ENCODE measurements at places on chromosomes 12 and 14. TPM values are rescaled to one million over a fixed set of nuclear protein-coding genes. Genes with fewer than 3 reads are reported as not detected.

Gene KRT83
- total RNA-seq: not detected

Gene EEF1AKMT3
- 8.4 TPM for total RNA-seq

Gene DTD2
- 13.9 TPM for total RNA-seq

Gene SOCS4
- 31.5 TPM for total RNA-seq

Gene CRIP2
- total RNA-seq: 71.8 TPM

Gene ANKRD33
- not detected for total RNA-seq

Gene KLHL33
- total RNA-seq: not detected

Gene FAM90A1
- total RNA-seq: 0.50 TPM

Gene EVL
- total RNA-seq: 33.5 TPM

Gene HOXC9
- 0.54 TPM for total RNA-seq

Gene TSPAN9
- total RNA-seq: 6.0 TPM

Gene CABP1
- total RNA-seq: 0.14 TPM

DNA sequence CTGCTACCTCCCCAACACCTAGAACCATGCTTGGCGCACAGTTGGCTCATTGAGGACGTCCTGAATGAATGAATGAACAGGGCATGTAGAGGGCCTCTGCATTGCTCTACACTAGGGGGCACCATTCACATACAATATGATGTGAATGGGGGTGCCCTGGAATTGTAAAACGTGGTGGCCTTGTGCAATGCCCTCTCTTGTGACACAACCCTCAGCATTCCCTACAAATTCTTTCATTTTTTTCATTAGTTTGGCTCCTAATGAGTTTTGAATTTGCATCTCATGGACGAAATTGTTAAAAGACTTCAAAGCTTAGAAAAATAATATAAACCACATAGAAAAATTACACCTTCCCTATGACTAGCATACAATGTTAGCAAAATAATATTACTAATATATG lies 2.3 kb upstream of the DIO2 start:
- peak; percentile 61 for DNase-seq

GRCh38 chr12:51028126-51028812 lies 2.1 kb upstream of the SLC11A2 start:
- peak; percentile 46 for DNase-seq

GRCh38 chr12:21169878-21170472 lies 39.0 kb downstream of the SLCO1B1 start:
- DNase-seq: peak; percentile 68

- DNase-seq: no peak
Measured at GRCh38 chr12:69046363-69046762, 113.4 kb upstream of the CPM start.

- no peak for DNase-seq
Measured at GRCh38 chr14:51455041-51455835, 196.5 kb upstream of the FRMD6 start.

GRCh38 chr14:63051301-63051700 lies 6.0 kb upstream of the KCNH5 start:
- DNase-seq: no peak

- peak; percentile 29 for DNase-seq
Measured at GRCh38 chr14:69695322-69696203, 71.4 kb upstream of the SRSF5 start.

DNA sequence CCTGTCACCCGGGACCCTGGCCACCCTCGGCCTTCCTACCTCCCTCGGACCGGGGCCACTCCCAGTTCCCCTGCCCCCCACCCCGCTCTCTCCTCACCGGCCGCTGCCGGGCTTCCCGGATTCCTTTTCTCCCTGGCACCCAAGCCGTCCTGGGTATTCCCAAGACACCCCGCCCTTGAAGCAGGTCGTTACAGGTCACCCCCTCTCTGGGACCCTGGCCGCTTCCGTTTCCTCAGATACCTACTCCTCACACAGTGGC lies 493 bp downstream of the NUMB start:
- peak; percentile 38 for DNase-seq

DNA sequence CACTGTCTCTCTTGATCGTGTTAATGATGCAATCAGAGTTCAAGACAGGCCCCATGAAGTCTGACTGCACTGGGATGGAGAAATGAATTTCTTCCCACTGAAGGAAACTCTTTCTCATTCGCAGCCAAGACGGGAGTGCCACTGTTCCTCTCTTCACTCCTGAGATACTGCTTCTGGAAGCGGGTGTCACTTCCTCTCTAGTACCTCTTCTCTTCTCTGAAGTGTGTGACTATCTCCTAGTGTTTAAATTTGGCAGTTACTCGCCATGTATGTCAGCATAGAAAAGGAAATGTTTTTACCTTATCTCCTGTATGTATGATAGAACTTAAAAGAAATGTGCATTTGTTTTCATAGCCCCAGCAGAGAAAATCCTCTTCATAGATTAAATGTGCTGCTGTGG lies 215.2 kb downstream of the ANO6 start:
- DNase-seq: no peak

- DNase-seq: no peak
Measured at GRCh38 chr14:72305561-72305960, 373.3 kb downstream of the RGS6 start.

- no peak for DNase-seq
Measured at GRCh38 chr14:64117671-64118402, 176.3 kb downstream of the ESR2 start.

DNA sequence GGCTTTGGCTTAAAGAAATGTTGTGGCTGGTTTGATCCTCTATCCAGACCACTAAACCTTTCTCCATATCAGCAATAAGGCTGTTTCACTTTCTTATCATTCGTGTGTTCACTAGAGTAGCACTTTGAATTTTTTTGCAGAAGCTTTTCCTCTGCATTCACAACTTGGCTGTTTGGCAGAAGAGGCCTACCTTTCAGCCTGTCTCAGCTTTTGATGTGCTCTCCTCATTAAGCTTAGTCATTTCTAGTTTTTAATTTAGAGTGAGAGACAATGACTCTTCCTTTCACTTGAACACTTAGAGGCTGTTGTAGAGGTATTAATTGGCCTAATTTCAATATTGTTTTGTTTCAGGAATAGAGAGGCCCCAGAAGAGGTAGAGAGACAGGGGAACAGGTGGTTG lies 13.8 kb downstream of the KCNMB4 start:
- no peak for DNase-seq

- no peak for DNase-seq
Measured at GRCh38 chr14:83162361-83162929, 1628.8 kb upstream of the SEL1L start.

- no peak for DNase-seq
Measured at GRCh38 chr12:107855471-107855870, 81.0 kb downstream of the ASCL4 start.

DNA sequence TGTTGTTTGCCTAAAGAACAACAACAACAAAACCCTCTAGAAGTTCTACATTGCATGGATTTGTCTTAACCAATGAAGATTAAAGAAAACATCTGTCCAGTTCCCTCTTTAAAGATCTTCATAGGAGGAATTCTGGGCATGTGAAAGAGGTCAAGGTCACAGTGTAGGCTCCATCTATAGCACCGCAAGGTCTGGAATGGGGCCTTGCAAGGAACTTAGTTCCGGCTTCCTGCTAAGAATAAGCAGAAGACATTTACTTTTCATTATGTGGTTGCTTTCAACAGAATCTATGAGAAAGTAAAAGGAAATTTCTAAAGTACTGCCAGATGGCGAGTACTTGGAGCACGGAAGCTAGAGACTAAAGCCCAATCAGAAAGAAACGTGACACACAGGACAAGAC lies 57.2 kb upstream of the GNPNAT1 start:
- DNase-seq: no peak

- no peak for DNase-seq
Measured at GRCh38 chr14:39991041-39991440, 558.8 kb upstream of the FBXO33 start.

DNA sequence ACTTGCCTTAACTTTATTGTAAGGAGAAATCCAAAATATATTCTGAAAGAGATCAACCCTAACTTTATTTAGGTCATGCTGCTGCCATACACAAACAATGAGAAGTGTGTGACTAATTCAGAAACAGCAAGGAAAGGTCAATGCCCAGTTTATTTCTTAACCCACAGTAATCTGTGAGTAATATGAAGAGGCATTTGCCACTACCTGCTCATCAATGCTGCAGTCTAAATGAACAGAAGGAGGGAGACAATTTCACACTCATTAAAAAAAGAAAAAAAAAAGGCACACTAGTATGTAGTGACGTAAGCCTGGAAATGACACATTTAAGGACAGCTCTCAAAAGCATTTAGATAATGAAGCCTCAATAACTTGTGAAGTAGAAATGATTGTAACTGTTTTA lies 90.5 kb upstream of the FOXN3 start:
- DNase-seq: peak; percentile 7

DNA sequence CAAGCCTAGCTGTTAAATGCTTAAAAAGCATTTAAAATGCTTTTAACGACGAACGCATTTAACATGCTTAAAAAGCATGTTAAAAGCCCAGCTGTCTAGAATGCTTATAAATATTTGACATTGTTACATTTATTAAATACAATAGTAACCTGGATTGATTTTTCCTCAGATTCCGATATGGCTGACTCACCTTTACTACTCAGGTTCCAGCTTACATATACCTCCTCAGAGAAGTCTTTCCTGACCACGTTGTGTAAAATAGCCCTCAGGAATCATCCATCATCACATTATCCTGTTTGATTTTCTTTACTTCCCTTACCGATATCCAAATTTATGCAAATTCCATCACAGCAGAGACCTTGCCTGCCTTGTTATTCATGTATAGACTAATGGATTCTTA lies 51.4 kb downstream of the SLC41A2 start:
- no peak for DNase-seq

GRCh38 chr12:32742133-32742532 lies 13.6 kb downstream of the YARS2 start:
- no peak for DNase-seq

DNA sequence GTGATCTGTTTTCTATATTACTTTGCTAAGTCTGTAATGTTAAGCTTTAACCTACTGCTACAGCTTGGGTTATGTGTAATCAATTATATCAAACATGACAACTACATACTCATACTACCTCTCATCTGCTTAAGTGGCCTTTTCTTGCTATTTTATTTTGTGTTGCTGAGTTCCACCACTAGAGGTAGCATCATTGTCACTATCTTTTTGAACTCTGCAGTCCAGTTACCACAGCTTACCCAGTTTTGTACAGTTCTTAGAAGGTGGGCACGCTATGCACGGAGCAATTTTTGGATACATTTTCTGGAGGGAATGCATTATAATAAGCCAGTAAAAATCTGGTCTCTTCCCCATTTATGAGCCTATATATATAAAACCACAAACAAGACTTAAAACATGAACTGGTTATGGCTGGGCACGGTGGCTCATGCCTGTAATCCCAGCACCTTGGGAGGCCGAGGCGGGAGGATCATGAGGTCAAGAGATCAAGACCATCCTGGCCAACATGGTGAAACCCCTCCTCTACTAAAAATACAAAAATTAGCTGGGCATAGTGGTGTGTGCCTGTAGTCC lies 48.5 kb downstream of the SAV1 start:
- DNase-seq: no peak

GRCh38 chr14:29273513-29273912 lies 506.9 kb downstream of the FOXG1 start:
- DNase-seq: no peak

DNA sequence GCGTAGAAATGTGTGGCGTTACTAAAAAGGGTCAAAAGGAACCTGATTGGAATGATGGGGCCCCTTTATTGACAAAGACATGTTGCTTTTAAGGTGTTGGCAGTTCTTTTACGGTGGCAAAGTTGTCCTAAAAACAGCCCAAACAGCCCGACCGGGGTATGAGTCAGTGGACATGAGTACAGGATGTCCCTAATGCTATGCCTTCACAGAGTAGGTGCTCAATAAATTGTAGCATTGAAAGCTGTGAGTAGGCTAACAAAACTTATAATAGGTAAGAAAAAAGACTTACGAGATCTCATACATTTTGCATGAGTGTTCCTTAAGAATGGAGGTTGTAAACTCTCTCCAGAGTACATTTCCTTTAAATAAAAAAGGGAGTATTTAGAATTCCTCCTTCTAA lies 2.6 kb downstream of the ELK3 start:
- DNase-seq: peak; percentile 11

GRCh38 chr14:24246765-24247212 lies 4.4 kb upstream of the TINF2 start:
- no peak for DNase-seq

GRCh38 chr12:12673296-12673695 lies 22.7 kb downstream of the GPR19 start:
- DNase-seq: no peak

GRCh38 chr12:109386059-109386433 lies 38.3 kb downstream of the MYO1H start:
- no peak for DNase-seq

- DNase-seq: no peak
Measured at GRCh38 chr14:26204728-26205479, 392.9 kb downstream of the NOVA1 start.

DNA sequence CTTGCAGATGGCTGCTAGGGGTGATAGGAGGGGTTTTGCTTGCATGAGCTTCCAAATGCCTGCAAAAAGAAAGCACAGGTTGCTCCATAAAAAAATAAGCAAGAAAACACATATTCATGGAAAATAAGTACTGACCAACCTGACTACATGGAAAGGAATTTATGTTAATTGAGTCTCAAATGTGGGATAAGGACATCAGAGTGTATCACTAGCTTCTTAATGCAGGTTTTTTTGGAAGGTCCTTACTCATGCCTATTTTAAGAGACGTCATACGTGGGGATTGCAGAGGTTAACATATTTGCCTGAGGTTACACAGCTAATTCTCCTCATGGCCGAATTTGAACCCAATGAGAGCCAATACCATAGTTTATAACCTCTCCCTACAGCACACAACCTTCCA lies 116.2 kb downstream of the ASCL1 start:
- no peak for DNase-seq

GRCh38 chr12:108773798-108774788 lies 42.8 kb upstream of the CORO1C start:
- peak; percentile 57 for DNase-seq

DNA sequence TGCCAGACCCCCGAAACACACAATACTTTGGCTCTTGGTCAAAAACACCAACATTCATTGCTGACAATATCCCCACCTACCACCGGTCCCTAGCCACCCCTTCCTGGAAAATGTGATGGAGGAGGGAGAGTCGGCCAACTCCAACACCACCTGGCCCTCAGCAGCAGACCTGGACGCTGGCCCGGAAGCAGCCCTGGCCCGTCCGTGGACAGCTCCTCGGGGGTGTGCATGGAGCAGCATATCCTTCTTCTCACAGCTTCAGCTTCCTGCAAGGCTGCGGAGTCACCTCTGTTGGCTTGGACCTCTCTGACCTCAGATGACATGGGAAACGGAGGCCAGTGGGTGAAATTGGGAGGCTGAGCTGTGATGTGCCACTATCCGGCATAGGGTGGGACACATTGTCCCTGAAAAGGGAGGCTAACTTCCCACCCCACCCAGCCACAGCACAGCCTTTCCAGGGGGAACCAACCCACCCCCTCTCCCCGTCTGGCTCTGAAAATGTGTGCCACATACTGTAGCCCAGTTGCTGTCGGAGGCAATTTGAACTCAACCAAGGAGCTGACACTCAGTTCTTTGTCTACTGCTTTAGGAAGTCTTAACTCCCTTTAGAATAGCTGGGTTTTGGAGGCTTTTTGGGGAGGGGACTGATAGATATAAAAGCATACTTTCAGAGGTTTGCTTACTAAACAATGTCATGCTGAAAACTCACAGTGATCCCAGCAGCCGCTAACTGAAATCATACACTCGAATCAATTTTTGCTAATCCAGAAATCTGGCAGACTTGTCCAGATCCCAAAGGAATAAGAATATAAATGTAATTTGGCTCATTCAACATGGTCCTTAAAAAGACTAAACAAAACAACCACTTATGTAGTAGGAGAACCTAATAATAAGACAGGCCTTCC lies 43.1 kb upstream of the LTA4H start:
- DNase-seq: no peak
